SK-N-SH (cell line): ENCODE measurements at places on chromosomes 3 and 15.
A peak's percentile ranks its signal among the peaks of the same experiment; 100 is the strongest.

DNA sequence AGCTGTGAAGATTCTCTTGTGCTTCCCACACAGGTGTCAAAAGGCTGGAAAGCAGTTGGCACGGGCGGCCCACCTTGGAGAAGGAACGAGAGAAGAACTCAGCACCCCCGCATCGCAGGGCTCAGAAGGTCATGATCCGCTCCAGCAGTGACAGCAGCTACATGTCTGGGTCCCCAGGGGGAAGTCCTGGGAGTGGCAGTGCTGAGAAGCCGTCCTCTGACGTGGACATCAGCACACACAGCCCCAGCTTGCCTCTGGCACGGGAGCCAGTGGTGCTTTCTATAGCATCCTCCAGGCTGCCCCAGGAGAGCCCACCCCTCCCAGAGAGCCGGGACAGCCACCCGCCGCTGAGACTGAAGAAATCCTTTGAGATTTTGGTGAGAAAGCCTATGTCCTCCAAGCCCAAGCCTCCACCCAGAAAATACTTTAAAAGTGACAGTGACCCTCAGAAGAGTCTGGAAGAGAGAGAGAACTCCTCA lies 31.4 kb downstream of the STARD5 start:
- DNase-seq = no peak
- H3K4me1 ChIP-seq = peaks cover 8% of the 10 kb centered on the region; the same call in 1 of the 2 replicates
- H3K27me3 ChIP-seq = peaks cover 6% of the 10 kb centered on the region
- no peak overlapping the region for H3K4me3 ChIP-seq
- H3K36me3 ChIP-seq = no peaks in the 10 kb centered on the region
- H3K27ac ChIP-seq = no peak overlapping the region

DNA sequence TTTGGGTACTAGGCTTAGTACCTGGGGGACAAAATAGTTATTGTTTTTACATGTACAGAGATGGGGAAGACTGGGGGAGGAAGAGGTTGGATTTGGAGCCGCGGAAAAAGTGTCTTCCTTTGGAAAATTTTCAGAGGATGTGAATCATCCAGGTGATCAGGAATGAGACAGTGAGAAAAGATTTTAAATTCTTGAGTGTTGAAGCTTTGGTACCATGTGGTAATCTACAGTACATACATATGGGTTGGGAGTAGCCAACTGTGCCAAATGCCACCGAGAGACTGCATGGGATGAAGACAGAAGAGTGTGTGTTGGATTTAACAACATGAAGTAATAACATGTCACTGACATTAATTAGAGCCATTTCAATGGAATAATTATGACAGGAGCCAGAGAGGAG lies 1238.2 kb downstream of the ROBO1 start:
- H3K36me3 ChIP-seq = no peaks in the 10 kb centered on the region
- no peaks in the 10 kb centered on the region for H3K27me3 ChIP-seq
- H3K4me3 ChIP-seq = no peak overlapping the region
- H3K4me1 ChIP-seq = no peaks in the 10 kb centered on the region
- no peak overlapping the region for H3K27ac ChIP-seq
- no peak for DNase-seq

GRCh38 chr15:57720867-57721266 lies 14.4 kb downstream of the POLR2M start:
- H3K4me3 ChIP-seq = no peak overlapping the region
- H3K4me1 ChIP-seq = no peaks in the 10 kb centered on the region
- no peak for DNase-seq
- H3K27ac ChIP-seq = no peak overlapping the region
- peaks cover 17% of the 10 kb centered on the region for H3K36me3 ChIP-seq

- no peak overlapping the region for H3K27ac ChIP-seq
- no peaks in the 10 kb centered on the region for H3K4me1 ChIP-seq
- H3K36me3 ChIP-seq = peaks cover 4% of the 10 kb centered on the region
- no peak for DNase-seq
- H3K27me3 ChIP-seq = no peaks in the 10 kb centered on the region
Measured at GRCh38 chr15:24916305-24917009, 38.3 kb upstream of the SNRPN start.

DNA sequence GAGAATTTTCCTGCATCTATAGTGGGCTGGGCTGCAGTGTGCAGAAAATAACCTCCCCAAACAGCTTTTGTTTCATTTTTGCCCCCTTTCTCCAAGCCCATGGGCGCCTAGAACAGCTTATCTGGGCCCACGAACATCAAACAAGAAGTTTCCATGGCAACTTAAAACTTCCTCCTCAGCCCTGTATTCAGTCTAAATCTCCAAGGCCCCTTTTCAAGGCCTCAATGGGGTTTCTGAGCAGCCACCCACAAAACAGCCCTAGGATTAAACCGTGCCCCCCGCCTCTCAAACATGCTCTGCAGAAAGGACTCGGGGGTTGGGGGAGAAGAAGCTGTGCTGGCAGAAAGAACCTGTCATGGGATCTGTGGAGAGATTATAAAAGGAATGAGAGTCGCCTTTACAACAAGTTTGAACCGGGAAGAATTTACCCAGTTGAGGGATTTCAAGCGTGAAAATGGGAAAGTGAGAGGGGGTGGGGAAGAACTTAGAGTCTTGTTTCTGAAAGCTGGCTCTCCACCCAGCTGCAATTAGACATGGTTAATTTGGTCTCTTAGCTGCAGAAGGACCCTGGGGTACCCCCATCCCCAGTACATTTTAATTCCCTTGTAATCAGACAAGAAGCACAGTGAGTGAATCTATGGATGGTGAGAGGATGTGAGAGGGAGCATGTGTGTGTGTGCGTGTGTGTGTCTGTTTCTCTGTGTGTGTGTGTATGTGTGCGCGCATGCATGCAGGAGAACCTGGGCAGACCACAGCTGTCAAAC lies 4.3 kb upstream of the FAM107A start:
- no peaks in the 10 kb centered on the region; the same call in 1 of the 2 replicates for H3K27me3 ChIP-seq
- H3K27ac ChIP-seq = no peak overlapping the region
- DNase-seq = no peak
- H3K36me3 ChIP-seq = no peaks in the 10 kb centered on the region
- H3K4me3 ChIP-seq = no peak overlapping the region

- no peak for DNase-seq
- no peaks in the 10 kb centered on the region for H3K36me3 ChIP-seq
- no peak overlapping the region for H3K27ac ChIP-seq
- no peaks in the 10 kb centered on the region for H3K27me3 ChIP-seq
- H3K4me1 ChIP-seq = no peaks in the 10 kb centered on the region
- H3K4me3 ChIP-seq = no peak overlapping the region
Measured at GRCh38 chr3:41701191-41701698, 260.7 kb downstream of the ULK4 start.

DNA sequence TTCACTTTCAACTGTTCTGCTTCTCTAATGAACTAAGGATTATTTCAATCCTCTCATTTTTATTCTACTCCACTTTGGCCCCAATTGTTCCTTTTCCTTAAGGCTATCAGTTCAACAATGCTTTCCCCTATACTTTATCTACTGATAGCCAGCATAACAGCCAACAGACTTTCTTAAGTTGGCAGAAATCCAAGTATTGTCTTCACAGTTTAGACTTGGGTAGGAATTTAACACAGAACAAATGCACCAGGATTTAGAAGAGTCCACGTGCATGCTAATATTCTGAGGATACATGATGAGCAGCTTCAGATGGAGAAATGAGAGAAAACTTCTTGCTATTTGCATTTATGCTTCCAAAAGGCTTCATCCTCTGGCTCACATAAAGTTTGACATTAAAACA lies 54.8 kb downstream of the FBN1 start:
- peak overlapping the region; percentile 47; the same call in 1 of the 2 replicates for H3K27ac ChIP-seq
- H3K4me1 ChIP-seq = peaks cover 27% of the 10 kb centered on the region
- no peak overlapping the region for H3K4me3 ChIP-seq
